ENCODE measurements at places on chromosomes 6 and 20.

GRCh38 chr6:167233490-167233889, 57.6 kb upstream of the UNC93A start:
- DNase-seq, result no peak

DNA sequence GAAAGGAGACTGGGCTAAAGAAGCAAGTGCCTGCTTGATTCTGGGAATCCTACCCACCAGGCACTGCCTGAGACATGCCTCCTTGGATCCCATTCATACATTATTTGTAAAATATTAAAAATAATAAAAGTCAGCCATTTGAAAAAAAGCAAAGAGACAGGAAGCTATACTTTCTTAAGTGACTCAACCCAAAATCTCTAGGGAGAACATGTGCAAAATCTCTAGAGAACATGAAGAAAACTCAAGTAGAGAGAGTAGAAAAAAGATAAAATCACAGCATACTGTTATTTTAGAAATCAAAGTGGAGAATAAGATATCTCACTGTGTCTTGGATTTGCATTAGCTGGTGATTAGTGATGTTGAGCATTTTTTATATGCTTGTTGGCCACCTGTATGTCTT, 197.2 kb upstream of the GGTLC1 start:
- DNase-seq, result no peak

GRCh38 chr20:33490023-33490933, at the start of gene CBFA2T2:
Gene CBFA2T2, plus strand, starts transcription at chr20:33490096. Its CDS starts 172 bp downstream, at chr20:33490268.
- DNase-seq, result peak; percentile 55

- no peak for DNase-seq
Measured at GRCh38 chr20:57638173-57638894, 18.1 kb upstream of the ZBP1 start.

GRCh38 chr6:87697581-87698546, 4.2 kb downstream of the AKIRIN2 start:
- peak; percentile 91 for DNase-seq

- DNase-seq, result no peak
Measured at GRCh38 chr20:18324596-18325089, 36.3 kb downstream of the ZNF133 start.

GRCh38 chr6:125357515-125358256, 55.9 kb upstream of the HDDC2 start:
- DNase-seq, result no peak

DNA sequence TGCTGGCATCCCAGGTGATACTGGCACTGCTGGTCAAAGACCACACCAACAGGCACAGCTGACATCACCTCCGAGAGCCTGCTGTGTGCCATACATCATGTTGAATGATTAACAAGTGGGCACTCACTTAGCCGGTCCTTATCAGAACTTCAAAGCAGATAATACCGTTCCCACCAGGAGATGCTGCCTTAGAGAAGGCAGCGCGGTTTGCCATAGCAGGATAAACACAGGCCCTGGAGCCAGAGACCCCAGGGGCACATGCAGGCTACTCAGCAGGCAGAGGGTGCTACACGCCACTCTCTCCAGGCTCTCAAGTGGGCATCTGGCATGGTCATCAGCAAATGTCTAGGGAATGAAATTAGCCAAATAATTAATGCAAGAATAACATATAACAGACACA, 86.5 kb upstream of the CST7 start:
- no peak for DNase-seq

GRCh38 chr6:98581705-98582104, 252.7 kb upstream of the POU3F2 start:
- no peak for DNase-seq

DNA sequence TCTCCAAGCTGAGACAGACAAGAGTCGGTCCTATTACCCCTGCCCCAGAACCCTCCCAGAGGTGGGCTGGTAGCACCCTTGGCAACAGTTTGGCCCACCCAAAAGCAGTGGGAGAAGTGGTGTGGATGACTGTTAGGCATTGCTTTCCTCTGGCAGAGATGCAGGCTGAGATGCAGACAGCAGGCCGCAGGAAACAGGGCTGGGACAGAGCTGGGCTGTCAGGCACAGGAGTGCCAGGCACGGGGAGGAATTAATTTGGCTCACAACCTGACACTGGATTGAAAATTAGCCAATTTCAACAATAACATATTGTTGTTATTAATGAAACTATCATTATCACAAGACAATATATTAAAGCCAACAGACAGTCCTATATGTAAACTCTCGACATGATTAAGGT, 15.7 kb upstream of the SIRT5 start:
- no peak for DNase-seq

DNA sequence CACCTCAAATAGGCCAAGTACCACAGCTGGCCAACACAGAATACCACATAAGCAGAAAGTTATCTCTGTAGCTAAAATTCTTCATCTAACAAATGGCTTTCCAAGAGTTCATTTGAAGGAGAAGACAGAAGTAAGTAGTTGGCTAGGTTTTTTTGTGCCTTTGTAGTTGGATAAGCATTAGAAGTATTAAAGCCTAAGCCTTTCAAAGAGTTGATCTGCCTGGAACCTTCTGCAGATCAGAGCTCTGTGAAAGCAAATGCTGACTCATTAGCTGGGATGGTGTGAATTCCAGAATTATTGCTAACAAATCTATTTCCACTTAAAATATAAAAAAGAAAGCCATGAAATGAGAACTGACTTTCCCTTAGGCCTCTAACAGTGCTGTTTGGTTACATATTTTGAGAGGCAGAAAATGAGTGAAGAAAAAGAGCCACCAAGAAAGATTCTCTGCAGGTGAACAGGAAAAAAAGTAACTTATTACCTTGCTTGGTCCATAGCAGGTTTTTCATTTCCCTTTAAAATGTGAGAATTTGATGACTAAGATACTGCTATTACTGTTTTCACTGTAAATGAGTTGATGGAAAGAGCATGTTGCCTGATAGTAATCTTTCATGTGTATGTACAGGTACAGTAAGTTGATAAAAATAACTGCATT, 763.2 kb upstream of the FLRT3 start:
- no peak for DNase-seq
